ENCODE measurements at places on chromosomes 5 and 9.

DNA sequence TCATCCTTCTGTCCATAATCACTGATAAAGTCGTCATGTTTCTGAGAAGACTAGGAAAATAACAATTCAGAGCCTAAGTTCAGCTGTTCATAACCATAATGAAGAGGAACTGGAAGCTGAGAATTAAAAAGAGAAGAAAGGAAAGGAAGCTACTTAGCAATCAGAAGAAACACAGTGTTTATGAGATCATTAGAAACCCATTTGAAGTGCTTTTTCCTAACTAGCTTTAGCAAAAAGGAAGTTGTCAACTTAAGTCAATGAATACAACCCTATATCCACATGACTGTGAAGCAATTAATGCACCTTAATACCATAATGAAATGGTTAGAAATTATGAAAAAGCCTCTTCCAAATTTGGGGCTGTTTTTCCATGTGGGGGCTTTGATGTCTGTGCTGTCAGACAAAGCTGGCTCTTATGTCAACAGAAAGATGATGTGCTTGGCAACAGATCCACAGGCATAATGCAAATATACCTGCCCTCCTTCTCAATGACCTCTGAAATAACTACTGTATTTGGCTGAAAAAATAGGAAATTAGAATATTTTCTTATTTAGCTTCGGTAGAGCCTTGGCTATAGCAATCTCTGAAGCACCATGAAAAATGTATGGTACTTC lies 463.5 kb downstream of the RASEF start:
- DNase-seq, result no peak

GRCh38 chr5:97923496-97923895 lies 740.4 kb upstream of the RIOK2 start:
- no peak for DNase-seq

GRCh38 chr5:103923616-103924168 lies 361.1 kb upstream of the NUDT12 start:
- DNase-seq, result no peak

DNA sequence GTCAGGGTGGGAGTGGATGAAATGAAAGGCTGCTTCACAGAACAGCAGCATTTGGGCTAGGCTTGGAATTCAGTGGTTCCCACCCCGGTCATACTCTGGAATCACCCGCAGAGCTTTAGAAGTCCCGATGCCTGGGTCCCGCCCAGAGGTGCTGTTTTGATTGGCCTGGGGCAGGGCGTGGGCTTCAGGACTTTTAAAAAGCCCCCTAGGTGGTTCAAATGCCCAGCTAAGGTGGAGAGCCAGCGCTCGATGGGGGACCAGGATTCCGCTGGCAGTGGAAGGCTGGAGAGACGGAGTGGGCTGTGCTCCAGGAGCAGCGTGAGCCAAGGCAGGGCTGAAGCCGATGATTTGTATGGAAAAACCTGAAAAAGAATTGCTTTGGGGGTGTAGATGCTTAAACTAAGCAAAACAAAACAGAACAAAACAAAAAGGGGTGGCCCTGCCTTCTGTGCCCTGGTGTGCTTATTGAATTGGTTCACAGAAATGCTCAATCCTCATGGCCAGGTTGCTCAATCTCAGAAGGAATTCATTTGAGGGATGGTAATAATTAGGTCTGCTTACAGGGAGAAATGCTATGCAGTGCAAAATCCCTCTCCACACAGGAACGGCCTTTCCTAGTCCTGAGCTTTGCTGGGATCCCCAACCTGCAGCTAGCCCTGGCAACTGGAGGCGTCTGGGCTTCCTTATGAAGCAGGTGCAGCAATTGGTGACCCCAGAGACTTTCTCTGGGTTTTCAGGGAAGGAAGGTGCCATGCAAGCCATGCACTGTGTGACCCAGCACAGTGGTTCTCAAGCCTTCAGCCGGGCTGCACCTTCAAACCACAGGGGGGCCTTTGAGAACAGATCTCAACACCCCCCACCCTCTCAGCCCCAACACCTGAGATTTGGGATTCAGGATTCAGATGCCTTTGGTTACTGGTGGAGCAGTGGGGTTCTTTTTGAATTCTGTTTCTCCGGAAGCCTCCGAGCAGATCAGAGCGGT lies 174.0 kb upstream of the ZNF618 start:
- DNase-seq, result no peak
